ENCODE measurements at places on chromosomes 1 and 21. TPM values are rescaled to one million over a fixed set of nuclear protein-coding genes. Genes with fewer than 3 reads are reported as not detected.

FAM151A gene
- total RNA-seq: not detected

DNA sequence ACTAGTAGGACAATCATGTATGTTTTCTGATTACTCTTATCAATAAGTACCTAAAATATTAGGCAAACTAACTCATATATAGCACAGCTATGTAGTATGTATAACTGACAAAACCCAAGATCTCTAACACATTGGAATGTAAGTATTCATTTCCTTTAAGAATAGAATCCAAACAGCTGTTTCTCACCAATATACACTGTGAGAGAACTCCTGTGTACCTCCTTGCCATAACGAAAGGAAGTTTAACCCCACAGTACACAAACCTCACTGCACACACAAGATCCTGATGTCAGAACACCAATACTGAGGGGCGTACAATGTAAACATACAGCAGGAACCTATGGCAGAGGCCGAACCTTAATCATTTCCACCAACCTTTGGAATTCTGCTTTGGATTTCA is 113.0 kb downstream of the SMYD3 start:
- no peak for DNase-seq
- H3K27ac ChIP-seq: no peak overlapping the region
- no peaks in the 10 kb centered on the region for H3K27me3 ChIP-seq
- no peak overlapping the region for H3K4me3 ChIP-seq

GRCh38 chr1:46437723-46438122 is 43.6 kb downstream of the FAAH start:
- H3K4me1 ChIP-seq: no peaks in the 10 kb centered on the region
- peaks cover 44% of the 10 kb centered on the region for H3K27me3 ChIP-seq
- H3K36me3 ChIP-seq: no peaks in the 10 kb centered on the region
- DNase-seq: no peak

DNA sequence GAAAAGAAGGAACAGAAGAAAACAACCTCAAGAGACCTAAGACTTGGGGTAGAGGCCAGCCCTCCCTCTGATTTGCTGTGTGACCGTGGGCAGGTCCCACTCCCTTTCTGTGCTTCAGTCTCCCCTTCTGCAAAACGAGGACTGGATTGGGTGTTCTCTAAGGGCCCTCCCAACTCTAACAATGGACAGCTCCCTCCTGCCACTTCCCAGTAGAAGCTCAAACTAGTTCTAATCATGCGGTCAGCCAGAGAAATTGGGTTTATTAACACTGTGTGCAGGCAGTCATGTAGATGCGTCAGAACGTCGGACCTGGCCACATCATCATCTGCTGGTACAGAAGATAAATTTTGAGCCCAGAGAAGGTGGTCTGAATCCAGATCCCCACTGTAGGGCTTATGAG is 1.6 kb upstream of the PADI4 start:
- no peaks in the 10 kb centered on the region for H3K4me1 ChIP-seq
- H3K4me3 ChIP-seq: no peak overlapping the region
- no peaks in the 10 kb centered on the region for H3K27me3 ChIP-seq
- H3K27ac ChIP-seq: no peak overlapping the region

DNA sequence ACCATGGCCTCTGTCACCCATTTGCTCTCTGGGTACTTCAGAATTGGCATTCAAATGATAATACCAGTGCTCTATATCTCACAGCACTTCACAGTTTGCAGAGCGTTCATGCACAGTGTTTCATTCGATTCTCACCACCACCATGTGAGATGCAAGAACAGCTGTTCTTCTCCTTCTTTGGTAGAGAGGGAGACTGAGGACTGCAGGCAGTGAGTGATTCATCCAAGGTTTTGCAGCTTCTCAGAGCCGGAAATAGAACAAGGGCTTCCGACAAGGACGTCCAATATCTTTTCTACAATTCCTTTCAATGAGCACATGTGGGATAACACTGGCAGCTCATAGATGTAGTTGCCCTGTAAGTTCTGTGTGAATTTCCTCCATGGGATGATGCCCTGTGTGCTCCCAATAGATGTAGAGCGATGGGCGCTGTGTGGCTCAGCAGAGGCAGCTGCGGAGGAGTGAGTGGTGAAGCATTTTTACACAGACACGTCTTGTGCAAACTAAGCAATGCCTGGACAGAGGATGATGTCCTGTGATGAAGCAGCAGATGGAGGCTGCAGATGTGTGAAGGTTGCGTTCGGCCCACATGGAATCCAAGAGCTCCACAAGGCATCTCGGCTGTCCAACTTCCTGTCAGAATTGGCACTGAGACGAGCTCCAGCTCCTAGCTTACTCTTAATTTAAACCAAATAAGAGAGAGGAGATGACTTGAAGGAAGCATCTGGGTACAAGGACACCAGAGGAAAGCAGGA is 24.9 kb downstream of the MT1HL1 start:
- H3K36me3 ChIP-seq: no peaks in the 10 kb centered on the region
- H3K4me3 ChIP-seq: no peak overlapping the region
- H3K27ac ChIP-seq: no peak overlapping the region
- no peaks in the 10 kb centered on the region for H3K27me3 ChIP-seq

DNA sequence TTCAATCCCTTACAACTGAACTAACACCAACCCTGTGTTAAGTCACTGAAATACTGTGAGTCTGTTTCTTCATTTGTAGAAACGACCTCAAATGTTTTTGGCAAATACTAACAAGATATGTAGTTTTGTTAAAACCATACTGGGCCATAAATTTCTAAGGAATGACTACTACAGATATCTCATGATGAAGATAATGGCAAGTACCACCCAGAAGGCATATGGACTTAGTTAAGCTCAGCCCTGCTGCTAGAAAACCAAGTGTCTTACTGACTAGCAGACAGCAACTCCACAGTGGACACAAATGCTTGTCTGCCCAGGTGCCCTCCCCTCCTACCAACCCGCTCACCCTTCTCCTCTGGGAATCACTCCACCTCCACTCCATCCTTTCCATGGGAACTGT is 44.5 kb upstream of the BMP8B start:
- no peak for DNase-seq

DNA sequence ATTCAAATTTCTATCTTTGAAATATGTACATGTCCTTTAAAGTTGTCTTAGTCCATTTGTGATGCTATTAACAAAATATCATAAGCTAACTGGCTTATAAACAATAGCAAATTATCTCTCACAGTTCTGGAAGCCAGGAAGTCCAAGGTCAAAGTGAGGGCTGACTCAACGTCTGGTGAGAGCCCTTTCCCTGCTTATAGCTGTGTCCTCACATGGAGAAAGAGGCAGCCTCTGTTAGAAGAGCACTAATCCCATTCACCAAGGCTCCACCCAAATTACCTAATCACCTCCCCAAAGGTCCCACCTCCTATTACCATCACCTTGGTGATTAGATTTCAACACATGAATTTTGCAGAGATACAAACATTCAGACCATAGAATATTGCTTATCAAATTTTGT is 450.1 kb upstream of the BEND5 start:
- no peak overlapping the region for H3K27ac ChIP-seq
- no peaks in the 10 kb centered on the region for H3K4me1 ChIP-seq
- no peaks in the 10 kb centered on the region for H3K36me3 ChIP-seq
- no peak overlapping the region for H3K4me3 ChIP-seq
- H3K27me3 ChIP-seq: no peaks in the 10 kb centered on the region

DNA sequence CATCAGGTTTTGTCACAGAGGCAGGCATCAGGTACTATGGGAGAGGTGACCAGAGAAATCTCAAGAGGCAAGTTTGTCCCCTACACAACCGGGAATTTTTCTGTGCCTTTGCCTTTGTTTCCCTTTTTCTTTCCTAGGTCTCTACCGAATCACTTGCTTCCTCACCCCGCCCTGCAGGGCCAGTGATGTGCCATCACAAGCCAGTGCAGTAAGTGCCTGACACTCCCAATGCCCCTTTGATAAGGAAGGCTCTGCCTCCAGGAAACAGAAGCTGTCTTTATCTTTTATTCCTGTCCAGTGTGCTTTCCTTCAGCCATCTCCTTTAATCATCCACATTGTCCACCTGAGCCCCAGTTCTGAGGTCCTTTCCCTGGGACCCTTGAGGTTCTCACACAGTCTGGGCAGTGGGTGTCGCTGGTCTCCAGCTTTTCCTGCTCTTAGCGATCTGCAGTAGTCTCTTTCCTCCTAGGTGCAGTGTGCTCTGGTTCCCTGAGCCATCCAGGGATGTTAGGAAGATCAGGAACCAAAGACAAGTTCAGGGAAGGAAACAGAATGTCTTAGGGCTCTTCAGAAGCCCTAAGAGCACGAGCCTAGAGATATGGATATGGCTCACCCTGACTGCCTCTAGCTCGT is 36.6 kb downstream of the GJA5 start:
- H3K27ac ChIP-seq: no peak overlapping the region
- no peak overlapping the region for H3K4me3 ChIP-seq
- no peaks in the 10 kb centered on the region for H3K36me3 ChIP-seq

GRCh38 chr1:68085752-68086151 is 35.3 kb upstream of the DIRAS3 start:
- no peaks in the 10 kb centered on the region for H3K36me3 ChIP-seq
- no peak overlapping the region for H3K27ac ChIP-seq
- no peak for DNase-seq
- no peak overlapping the region for H3K4me3 ChIP-seq
- no peaks in the 10 kb centered on the region for H3K27me3 ChIP-seq

All from endodermal cell (in vitro differentiated cells).